ENCODE measurements at places on chromosomes 5 and 9. TPM values are rescaled to one million over a fixed set of nuclear protein-coding genes. Genes with fewer than 3 reads are reported as not detected.

DNA sequence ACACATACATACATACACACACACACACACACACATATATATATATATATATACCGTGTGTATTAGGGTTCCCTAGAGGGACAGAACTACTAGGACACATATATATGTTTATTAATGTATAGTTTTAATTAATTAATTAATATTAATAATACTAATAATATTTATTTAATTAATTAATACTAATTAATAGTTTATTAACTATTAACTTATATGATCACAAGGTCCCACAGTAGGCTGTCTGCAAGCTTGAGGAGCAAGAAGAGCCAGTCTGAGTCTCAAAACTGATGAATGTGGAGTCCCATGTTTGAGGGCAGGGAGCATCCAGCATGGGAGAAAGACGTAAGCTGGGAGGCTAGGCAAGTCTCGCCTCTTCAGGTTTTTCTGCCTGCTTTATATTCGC, 398.0 kb upstream of the KIF2A start:
- DNase-seq, result no peak

AFAP1L1 gene
- 16.2 TPM for total RNA-seq

DNA sequence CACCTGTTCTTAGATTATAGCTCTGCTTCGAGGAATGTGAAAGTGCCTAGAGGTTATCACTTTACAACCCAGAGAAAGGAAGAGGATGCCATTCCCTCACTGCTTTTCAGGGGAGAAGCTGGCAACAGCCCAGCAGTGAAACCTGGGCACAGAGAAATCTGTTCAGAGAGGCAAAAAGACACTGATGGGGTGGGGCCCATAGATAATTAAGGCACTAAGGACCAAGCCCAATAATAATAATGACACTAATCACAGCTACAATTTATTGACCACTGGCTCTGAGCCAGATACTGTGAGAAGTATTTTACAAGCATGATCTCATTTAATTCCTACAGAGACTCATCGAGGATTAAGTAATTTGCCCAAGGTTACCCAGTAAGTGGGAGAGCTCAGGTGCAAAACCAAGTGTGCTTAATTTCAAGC, 168.3 kb downstream of the PIK3R1 start:
- no peak for DNase-seq

DMGDH gene
- not detected for total RNA-seq

- DNase-seq, result no peak
Measured at GRCh38 chr5:168550656-168551055, 21.6 kb downstream of the FBLL1 start.

PCA3 gene
- not detected for total RNA-seq

DNA sequence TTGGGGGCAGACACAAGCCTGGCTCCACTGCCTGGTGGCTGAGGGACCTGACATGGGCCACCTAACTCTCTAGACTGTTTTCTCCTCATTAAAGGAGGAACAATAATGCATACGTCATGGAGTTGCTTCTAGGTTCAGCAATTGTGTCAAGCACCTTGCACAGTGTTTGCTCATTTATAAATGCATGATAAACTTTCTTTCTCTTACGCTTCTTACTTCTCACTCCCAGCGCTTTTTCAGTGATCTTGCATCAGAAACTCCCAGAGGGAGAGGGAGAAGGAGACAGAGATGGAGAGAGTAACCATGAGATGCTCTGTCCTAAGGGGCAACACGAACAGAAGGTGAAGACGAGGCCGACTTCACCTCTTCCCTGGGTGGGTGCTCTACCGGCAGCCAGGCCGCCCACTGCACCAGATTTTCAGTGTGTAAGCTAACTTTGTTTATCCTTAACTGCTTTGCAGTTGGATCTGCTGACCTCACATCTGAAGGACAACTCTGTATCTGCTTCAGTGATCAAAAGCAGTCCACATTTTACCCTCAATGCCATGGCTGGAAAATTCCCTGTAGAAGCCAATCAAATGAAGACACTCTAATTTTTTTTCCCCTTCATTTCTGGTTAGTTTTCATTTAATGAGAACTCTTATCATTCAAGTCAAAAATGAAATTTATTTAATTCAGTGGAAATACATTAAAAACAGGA, 35.3 kb downstream of the MED27 start:
- DNase-seq, result no peak

Measured in MG63 (cell line).